ENCODE measurements at places on chromosomes 2 and 18. TPM values are rescaled to one million over a fixed set of nuclear protein-coding genes. Genes with fewer than 3 reads are reported as not detected.

NOL4 gene
- total RNA-seq: not detected

PAX3 gene
- not detected for total RNA-seq

DNA sequence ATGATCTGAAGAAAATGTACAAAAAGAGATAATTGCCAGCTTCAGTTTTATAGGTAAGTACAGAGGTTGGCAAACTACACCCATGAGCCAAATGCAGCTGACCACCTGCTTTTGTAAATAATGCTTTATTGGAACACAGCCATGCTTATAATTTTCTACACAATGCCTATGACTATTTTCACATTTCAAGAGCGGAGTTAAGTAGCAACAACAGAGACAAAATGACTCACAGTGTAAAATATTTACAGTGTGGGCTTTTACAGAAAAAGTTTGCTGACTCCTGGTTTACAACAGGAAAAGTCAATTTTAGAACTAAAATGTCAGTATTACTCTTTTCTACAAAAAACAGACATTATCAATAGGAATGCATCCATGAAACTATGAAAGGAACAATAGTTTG, 26.0 kb downstream of the CWC22 start:
- no peak for DNase-seq

- DNase-seq: peak; percentile 53
Measured at GRCh38 chr18:46334868-46335281, 230.7 kb downstream of the HAUS1 start.

DNA sequence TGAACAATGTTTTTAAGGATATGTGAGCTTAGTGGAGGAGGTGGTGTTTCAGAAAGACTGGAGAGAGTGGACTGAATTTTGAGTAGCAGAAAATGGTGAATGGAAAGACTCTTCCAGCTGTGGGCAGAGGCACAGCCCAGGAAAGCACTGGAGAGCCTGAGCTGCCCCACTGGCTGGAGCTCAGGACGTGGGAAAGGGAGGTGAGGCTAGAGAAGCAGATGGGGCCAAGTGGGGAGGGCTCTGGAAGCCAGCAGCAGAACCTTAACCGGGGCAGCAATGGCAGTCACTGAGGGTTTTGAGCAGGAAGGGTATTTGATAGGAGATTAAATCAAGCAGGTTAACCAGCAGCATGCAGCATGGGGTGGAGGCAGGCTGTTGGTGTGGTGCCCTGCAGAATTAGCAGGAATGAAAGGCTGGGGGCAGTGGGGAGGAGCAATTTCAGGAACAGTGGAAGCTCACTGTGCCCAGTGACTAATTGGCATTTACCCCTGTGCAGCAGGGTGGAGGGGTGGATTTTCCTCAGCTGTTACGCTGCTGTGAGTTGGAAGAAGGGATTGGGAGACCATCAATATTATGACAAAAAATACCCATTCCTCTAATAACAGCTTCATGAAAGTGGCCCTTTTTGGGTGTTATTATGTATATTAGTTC, 136.2 kb downstream of the CERS6 start:
- DNase-seq: no peak

GRCh38 chr18:11155034-11155759, 5.8 kb upstream of the PIEZO2 start:
- no peak for DNase-seq

C2orf92 gene
- 7.4 TPM for total RNA-seq

DNA sequence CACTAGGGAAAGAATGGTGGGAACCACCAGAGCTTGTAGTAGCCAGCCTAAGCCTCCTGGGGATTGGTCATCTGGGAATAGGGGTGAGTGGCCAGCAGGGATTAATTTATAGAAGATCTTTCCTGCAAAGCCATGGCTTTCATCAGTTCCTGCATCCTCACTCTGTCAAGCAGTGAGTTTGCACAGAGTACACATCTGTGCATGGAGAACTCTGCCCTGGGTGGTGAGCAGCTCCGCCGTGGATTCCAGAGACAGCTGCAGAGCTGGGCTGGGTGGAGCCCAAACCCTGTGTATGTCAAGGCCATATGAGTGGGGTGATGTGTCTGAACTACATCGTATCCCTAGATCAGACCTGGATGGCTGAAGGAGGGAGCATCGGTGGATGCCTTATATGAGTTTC, 182.2 kb downstream of the GLI2 start:
- DNase-seq: no peak

DNA sequence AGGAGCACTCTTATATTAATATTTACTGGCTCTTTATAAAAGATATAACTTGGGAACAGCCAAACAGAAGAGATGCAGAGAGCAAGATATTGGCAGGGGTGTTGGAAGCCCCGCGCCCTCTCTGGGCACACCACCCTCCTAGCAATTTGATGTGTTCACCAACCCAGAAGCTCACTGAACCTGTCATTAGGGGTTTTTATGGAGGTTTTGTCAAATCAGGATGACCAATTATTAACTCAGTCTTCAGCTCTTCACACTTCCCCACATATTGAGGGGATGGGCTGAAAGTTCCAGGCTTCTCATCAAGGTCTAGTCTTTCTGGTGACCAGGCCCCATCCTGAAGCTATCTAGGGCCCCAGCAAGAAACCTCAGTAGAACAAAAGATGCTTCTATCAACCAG, 10.9 kb upstream of the INO80D start:
- DNase-seq: no peak

DNA sequence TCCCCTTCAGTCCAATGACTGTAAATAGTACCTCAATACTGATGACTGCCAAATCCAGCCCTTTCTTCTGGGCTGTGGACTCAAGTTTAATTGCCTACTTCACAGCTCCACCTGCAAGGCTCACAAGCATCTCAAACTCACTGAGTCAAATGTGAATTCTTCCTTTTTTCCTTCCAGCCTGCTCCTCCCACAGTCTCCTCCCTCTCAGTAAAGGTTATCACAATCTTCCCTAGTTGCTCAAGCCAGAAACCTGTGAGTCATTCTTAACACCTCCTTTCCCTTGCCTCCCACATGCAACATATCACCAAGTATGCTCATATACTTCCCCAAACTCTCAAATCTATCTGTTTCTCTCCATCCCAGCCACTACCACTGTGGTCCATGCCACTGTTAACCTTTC, 3.7 kb upstream of the MFSD6 start:
- peak; percentile 43 for DNase-seq

VSNL1 gene
- not detected for total RNA-seq

SALL3 gene
- total RNA-seq: not detected

IL1RN gene
- 4.8 TPM for total RNA-seq

TMEM182 gene
- 6.1 TPM for total RNA-seq

GRCh38 chr18:10475276-10475653, 20.8 kb downstream of the APCDD1 start:
- no peak for DNase-seq

MAP3K19 gene
- not detected for total RNA-seq

ADCYAP1 gene
- total RNA-seq: not detected

TDRD15 gene
- not detected for total RNA-seq

CLEC4F gene
- not detected for total RNA-seq

DNA sequence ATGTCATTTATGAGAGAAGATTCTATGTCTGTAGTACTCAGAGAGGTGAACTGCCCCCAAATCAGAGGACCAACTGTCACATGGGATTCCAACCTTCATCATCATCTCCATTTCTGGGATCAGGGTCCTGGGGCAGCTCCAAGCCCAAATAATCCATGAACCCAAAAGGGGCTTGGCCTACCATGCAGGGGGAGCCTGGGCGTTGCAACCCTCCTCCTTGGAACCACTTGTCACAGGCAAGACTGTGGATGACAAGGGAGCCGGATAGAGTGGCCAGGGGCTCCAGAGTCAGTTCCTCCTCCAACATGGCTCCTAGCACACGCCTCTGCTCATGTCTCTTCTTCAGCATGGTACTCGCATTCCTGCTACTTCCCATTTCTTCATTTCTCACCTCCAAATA, 7.9 kb downstream of the CTLA4 start:
- peak; percentile 36 for DNase-seq

- DNase-seq: no peak
Measured at GRCh38 chr2:239880396-239880795, 144.7 kb downstream of the NDUFA10 start.

DNA sequence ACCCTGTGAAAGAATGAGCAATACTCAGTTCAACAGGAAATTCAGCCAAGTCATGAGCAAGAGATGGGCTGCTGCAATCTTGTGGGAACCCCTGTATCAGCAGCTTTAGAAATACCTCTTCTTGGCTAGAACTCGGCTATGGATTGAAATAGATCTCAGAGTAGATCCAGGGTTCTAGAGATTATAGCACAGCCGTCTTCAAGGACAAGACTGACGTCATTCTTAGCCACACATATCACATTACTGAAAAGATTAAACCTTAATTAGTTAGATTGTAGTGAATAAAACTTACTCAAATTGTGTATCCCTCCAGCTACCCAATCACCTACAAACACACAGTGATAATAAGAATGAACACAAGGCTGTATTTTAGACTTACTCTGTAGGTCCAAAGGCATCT, 776.4 kb downstream of the EPHA4 start:
- DNase-seq: no peak

EMILIN1 gene
- total RNA-seq: 0.46 TPM

Measured in activated CD4-positive, alpha-beta T cell treated with anti-CD3 and anti-CD28 coated beads for 36 hours (primary cell).